ENCODE measurements at places on chromosomes 12 and 14.

DNA sequence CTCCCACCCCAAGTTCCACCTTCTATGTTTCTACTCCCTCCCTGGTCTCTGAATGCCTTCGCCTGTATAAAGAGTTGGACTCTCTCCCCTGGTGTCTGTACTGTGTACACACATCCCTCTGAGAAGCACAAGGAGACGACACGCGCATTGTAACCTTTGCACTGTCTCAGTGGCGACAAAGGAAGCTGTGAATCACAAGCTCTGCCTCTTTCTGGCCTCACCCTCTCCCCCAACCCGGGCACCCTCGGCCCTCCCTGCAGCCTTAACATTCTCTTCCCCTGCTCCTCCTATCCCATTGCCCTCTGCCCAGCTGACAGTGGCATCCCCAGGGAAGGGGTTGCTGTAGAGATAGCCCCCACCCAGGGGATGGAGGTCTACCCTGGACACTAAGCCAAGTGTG is 2.5 kb upstream of the SMARCD1 start:
- DNase-seq = no peak

DNA sequence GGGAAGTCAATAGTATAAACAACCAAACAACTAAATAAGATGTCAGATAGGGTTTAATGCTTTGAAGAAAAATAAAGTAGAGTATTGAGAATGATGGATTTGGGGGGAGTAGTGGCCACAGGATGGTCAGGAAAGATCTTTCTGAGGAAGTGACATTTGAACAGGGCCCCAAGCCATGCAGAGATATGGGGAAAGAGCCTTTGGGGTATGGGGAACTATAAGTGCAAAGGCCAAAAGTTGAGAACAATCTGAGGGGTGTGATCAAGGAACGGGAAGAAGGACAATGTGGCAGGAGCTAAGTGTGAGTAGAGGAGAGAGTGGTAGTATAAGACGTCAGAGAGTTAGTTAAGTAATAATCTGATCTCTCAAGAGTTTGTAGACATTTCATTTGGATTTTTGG is 1.3 kb downstream of the MRPS35 start:
- DNase-seq = no peak

DNA sequence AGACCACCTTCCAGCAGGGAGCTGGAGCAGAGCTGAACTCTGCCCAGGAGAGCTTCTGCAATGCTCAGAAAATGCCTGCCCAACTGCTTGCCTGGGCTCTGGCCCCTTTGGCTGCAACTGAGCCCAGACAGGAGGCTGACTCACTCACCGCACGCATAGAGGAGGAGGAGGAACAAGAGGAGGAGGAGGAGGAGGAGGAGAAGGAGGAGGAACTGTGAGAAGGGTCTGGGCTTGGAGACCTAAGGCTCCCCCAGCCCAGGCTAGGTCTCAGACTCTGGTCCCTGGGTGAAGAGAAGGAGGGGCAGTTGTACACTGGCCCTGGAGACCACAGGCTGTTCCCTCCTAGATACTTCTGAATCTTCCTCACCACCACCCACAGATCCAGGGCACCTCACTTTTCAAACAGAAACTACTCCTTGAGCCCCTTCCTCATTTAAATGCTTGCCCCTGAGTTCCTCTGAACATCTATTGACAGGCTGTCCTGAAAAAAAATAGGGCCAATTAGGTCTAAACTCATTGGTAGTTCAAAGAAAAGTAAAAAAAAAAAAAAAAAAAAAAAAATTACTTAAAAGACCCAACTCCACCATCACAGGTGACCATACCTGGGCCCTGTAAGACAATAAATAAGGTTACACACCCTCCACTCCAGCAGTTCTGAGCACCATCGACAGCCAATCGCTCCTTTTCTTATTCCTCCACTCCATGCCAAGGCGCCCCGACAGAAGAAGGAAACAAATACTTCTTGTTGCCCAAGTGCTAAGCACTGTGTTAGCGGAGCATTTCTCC is 674 bp downstream of the VDR start:
- DNase-seq = no peak

GRCh38 chr14:74619672-74620131 is 7.7 kb upstream of the LTBP2 start:
- no peak for DNase-seq

DNA sequence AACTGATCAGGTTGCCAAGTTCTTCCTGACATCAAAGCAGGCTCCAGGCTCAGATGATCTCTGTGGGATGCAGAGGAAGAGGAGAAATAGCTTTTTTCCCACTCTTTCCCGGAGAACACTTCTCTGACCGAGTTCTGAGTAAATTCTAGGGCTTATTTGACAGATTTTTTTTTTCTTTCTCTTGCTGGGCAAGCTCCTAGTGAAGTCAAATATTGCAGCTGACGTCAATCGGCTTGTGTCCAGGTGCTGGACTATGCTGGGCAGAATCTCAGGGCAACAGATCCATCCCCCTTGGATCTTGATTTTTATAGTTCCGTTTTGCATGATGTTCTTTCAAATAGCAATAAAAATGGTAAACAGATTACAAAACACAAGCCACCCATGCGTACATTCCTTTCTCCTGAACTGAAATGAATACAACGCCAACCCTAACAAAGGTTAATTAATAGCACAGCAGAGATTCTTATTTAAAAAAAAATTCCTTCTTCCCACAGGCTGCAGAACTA is 182.2 kb downstream of the NOVA1 start:
- DNase-seq = no peak

- DNase-seq = no peak
Observed at GRCh38 chr12:48873096-48873495, 7.4 kb upstream of the RND1 start.

- DNase-seq = peak; percentile 67
Observed at GRCh38 chr12:55931780-55932550, 1.0 kb downstream of the DGKA start.

DNA sequence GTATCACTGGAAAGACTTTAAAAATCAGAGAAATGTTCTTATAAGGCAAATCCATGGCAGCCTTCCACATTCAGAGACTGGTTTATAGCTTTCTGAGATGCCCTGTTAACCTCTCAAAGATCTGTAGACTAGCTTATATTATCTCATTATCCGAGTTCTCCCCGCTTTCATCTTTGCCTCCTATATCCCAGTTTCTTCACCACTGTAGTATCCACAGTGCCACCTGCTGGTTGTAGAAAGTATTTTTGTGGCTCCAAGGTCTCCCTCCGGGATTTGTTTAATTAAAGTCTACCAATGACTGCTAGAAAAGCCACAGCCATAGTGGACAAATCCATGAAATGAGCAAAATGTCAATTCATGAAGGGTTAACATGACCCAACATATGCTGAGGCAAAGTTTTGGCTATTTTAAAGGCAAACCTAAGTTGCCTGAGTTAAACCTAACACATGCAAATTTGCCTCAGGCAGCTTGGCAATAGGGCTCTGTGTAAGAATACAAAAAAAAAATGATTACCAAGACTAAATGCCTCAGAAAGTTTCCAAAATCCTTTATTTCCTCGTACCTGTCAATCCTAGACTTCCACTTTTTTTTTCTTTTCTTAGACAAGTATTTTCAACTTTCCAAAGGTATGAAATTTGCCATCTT is 218.8 kb upstream of the BMP4 start:
- peak; percentile 62 for DNase-seq

DNA sequence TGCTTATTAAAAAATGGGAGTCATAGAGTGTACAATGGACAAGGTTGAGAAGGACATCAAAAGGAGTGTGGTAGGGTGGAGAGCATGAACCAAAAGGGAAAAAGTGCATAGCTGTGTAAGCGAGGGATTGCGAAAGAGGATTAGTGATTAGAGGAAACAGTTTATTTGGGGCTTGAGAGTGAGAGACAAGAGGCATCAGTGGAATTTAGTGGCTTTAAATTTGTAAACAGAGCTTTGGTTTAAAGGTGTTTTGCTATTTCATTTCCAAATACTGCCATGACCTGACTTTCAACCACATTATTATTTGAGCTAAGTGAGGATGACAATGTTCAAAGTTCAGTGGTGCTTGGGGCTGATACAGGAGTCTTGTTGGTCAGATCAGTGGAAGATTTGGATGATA is 53.4 kb downstream of the SLC16A7 start:
- no peak for DNase-seq

- no peak for DNase-seq
Observed at GRCh38 chr12:63944034-63944579, 99.6 kb downstream of the SRGAP1 start.

GRCh38 chr14:70934502-70935134 is 27.4 kb downstream of the PCNX1 start:
- DNase-seq = peak; percentile 23

- no peak for DNase-seq
Observed at GRCh38 chr12:6866163-6866919, 990 bp upstream of the TPI1 start.

- DNase-seq = no peak
Observed at GRCh38 chr12:267581-268482, 5.2 kb upstream of the SLC6A13 start.

GRCh38 chr12:47141459-47141858 is 61.7 kb upstream of the AMIGO2 start:
- no peak for DNase-seq

- no peak for DNase-seq
Observed at GRCh38 chr12:110156766-110157165, 32.6 kb downstream of the IFT81 start.

GRCh38 chr14:30988509-30988908 is 36.9 kb upstream of the AP4S1 start:
- DNase-seq = no peak

DNA sequence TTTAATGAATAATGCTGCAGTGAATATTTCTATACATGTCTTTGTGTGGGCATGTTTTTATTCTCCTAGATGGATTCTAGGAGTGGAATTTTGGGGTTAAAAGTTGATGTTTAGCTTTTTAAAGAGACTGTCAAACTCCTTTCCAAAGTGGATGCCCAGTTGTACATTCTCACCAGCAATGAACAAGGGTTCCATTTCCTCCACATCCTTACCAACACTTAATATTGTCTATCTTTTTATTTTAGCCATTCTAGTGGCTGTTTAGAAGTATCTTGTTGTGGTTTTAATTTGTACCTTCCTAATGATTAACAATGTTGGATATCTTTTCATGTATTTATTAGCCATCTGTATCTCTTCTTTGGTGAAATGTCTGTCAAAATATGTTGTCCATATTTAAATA is 109.8 kb downstream of the SMOC1 start:
- DNase-seq = no peak

DNA sequence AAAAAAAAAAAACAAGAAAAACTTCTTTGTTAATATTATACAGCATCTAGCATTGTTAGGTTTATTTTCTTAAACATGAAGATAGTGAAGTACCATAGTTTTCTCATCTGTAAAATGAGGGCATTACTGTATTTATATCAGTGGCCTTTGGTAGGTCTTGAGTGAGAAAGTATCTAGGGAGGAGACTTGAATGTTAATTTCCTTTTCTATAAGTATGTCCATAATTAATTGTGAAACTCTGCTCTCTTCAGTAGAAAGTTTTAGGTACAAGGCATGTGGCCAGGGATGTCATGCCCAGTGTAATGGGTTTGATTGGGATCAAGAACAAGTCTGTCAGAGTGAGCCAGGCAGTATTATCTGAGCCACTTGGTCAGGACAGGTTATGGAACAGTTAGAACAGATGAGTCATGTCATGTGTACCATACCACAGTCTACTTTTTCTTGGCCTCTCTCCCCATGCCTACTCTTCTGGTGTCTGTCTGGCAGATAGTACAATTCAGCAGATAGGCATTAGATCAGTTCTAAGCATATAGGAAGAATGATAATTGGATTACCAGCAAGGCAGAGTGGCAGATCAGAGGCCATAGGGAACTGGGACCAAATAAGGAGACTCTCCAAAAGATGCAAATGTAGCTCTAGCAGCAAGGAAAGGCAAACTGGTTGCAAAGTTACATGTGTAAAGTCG is 30.4 kb downstream of the FBXO34 start:
- DNase-seq = no peak

DNA sequence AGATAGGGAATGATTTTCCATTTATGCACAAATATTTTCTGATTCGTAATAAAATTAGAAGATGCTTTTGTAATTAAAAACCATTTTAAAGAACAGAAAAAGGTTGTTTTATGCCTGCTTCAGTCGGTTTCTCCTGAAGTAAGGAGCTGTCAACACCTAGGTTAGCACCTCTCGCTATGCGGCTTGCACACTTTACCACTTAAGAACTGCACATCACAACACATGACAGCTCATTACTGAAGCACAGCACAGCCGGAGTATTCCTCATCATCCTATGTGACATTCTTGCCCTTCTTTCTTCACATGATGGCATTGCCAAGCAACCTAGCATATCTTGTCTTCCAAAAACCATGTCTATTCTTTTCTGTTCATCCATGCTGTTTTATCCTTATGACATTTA is 5.4 kb upstream of the WIF1 start:
- no peak for DNase-seq
